ENCODE measurements at places on chromosomes 13 and 19.

DNA sequence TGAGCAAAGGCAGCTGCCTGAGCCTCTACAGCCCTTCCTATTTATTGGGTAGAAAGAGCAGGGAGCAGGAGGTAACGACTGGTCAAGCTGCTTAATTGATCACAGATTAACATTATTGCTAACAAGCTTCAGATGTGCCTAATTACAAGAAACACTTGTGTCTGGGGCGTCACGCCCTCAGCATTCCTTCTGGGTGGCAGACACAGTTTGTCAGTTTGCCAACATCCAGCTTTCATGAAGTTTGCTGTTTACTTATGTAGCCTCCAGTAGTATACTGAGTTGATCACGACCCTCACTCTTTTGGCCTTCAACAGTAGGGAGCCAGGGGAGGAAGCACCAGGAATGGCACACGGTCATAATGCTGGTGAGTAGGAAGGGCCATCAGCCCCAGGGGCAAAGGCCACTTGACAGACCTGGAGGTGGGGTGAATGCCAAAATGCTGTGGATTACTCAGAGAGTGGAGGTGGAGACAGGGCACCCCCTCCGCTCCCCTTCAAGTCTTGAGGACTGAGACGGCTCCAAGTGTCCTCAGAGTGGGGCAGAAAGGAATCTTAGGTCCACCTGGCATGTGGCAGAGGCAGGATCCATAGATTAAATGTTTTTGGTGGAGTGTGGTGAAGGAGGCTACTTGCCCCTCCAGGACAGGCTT is 34.9 kb upstream of the PSPC1 start:
- no peak for DNase-seq

DNA sequence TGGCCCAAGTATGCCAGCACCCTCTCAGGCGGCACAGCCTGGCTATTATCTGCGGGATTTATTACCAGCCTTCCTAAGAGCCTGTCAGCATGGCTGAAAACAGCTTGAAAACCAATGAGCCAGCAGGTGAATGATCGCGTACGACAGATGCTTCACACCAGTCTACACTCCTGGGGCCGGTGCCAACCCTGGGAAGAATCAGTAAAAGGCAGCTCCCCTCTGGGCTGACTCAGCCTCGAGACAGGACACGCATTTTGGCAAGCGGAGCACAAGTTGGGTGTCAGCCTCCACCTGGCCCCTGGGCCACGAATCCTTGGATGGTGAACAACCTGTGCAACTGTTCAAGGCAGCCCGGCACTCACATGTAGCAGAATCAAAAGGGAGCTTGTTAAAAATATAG is 15.6 kb downstream of the EMP3 start:
- no peak for DNase-seq

GRCh38 chr19:32407004-32407992 is 1.7 kb downstream of the DPY19L3 start:
- no peak for DNase-seq

- DNase-seq, result no peak
Measured at GRCh38 chr19:31317570-31317969, 31.7 kb downstream of the TSHZ3 start.

GRCh38 chr19:20423381-20424197 is 142.0 kb downstream of the ZNF737 start:
- no peak for DNase-seq

DNA sequence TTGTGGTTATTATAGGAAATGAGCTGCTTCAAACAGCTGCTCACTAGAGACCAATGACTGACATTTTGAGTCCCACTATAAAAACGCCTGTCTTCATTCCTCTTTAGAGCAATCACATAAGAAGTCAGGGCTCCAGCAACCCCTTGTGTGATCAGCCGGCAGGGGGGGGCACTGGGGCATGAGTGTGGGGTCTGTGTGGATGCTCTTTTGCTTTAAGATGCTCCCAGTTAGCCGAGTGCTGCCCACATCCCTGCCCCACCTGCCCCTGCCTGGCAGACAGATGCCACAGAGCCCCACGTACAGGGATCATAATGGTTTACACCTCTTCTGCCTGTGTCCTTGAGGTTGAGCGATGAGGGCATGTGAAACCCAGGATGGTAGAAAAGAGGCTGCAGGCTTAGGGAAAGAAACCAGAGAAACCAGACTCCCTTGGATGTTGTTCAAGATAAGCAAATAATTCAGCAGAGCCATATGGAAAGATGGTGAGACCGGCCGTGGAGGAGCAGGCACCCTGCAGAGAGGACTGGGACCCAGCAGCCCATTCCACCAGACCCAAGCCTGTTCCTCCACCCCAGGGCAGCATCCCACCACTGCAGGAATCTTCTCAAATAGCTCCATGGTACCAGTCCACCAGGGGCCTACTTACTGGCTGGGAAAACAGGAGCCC is 55.4 kb downstream of the CHST8 start:
- DNase-seq, result no peak

DNA sequence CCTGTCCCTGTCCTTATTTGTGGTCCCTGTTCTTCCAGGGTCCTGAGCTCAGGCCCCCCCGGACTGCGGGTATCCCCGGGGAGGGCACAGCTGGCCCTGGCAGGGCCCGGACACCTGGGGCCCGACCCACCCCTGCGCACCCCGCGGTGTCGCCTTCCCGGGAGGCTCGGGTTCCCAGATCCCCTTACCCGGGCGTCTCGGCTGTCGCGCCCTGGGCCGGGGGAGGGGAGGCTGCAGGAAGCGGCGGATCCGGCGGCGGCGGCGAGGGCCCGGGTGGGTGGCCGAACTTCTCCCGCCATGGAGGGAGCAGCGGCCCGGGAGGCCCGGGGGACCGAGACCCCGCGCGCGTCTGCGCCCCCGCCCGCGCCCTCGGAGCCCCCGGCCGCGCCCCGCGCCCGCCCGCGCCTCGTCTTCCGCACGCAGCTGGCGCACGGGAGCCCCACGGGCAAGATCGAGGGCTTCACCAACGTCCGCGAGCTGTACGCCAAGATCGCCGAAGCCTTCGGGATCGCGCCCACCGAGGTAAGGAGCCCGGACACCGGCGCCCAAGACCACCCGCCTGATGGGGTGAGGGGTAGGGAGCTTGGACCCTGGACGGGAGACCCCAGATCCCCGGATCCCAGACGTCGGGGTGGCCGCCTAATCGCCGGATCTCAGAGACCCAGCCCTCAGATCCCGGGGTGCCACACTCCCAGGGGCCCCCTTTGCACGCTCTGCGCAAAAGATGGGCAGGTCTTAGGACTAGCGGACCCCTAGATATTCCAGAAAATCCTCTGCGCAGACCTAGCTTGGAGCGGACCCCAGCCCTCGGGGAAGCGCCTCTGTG is at the start of gene GIPC3:
GIPC3 (plus strand) TSS at position 178 of the 826 bp plus-strand sequence; CDS start at position 298, 120 bp downstream.
- no peak for DNase-seq

- DNase-seq, result no peak
Measured at GRCh38 chr19:1587872-1588271, 4.8 kb downstream of the MBD3 start.

- no peak for DNase-seq
Measured at GRCh38 chr19:10096615-10096963, 5.9 kb downstream of the ANGPTL6 start.

DNA sequence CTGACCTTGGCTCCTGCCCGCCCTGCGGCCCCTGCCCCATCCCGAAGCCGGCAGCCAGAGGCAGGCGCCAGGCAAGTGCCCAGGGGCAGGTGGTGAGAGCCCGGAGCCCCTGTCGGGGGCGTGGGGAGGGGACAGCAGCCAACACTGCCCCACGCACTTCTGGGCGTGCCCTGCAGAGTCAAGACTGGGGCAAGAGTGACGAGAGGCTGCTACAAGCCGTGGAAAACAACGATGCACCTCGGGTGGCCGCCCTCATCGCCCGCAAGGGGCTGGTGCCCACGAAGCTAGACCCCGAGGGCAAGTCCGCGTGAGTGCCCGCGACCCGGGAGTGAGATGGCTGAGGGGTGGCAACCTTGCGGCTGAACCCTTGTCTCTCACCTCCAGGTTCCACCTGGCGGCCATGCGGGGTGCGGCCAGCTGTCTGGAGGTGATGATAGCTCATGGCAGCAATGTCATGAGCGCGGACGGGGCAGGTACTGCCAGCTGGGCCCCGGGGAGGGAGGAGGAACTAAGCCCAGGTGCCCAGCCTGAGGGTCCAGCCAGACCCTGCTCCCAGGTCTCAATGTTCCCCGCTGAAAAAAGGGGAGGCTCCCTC is 17.3 kb downstream of the ANKRD24 start:
- DNase-seq, result no peak

- DNase-seq, result no peak
Measured at GRCh38 chr19:2243274-2244124, 5.6 kb upstream of the AMH start.

GRCh38 chr13:19591864-19592263 is 30.5 kb upstream of the TPTE2 start:
- DNase-seq, result no peak

DNA sequence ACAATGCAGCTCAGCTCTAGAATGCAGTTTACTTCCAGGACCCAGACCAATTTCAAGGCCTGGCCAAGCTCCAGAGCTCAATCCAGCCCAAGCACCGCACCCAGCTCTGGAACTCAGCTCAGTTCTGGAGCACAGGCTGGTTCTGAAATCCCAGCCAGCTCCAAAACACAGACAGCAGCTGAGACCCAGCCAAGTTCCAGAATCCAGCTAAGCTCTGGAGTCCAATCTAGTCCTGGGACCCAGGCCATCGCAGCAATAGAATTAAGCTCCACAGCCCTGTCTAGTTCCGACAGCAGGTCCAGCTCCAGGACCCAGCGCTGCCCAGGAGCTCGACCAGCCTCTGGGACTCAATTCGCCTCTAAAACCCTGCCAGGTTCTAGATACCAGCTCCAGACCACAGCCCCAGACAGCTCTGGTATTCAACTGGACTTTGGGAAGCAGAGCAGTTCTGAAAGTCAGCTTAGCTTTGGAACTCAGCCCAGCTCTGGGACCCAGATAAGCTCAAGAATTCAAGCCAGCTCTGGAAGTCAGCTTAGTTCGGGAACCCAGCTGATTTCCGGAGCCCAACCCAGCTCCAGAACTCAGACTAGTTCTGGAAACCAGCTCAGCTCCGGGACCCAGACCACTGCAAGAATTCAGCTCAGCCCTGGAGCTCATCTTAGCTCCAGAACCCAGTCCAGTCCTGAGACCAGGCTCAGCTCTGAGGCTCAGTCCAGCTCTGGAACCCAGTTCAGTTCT is 6.8 kb downstream of the GIPC3 start:
- DNase-seq, result no peak

DNA sequence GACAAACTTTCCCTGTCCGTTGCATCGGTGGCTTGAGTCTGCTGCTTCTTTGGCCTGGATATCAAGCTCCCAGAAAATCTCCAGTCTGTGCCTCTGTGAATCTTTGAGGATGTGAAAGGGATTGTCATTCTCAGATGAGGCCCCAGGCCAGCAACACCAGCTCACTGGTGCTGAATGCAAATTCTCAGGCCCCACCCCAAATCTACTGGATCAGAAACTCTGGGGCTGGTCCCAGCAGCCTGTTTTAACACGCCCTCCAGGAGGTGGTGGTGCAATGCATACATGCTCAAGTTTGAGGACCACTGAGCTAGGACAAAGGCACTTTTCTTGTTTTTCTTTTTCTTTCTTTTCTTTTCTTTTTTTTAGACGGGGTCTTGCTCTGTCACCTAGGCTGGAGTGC is 23.6 kb downstream of the TNFSF11 start:
- DNase-seq, result no peak

GRCh38 chr19:15108845-15109767 is 1.9 kb downstream of the SYDE1 start:
- DNase-seq, result no peak
